ENCODE measurements at places on chromosomes 5 and 9. TPM values are rescaled to one million over a fixed set of nuclear protein-coding genes. Genes with fewer than 3 reads are reported as not detected.

The CEP78 gene
- 6.1 TPM for total RNA-seq

The MYOZ3 gene
- 2.0 TPM for total RNA-seq

The CENPK gene
- total RNA-seq, result 6.3 TPM

The MAP1B gene
- total RNA-seq, result 57.2 TPM

The ORM2 gene
- not detected for total RNA-seq
